ENCODE measurements at places on chromosomes 2 and 18.

GRCh38 chr2:231357048-231357447, 38.5 kb upstream of the B3GNT7 start:
- DNase-seq = no peak

DNA sequence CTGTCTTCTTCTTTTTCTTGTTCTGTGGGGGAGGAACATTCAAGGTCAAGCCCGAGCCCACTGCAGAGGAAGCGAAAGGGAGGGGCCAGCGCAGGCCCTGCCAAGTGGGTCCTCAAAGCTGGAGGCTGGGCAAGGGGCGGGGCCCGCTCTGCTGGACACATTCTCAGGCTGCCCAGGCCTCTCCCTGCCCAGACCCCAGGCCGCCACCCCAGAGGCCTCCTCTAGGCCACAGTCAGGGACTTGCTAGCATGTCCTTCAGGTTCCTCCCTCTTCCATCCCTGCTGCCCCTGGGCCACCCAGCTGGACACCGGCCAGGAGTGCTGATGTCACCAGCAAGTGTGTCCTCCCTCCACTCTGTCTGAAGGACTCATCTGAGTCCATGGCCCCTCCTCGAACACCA, 44.1 kb downstream of the KIF1A start:
- DNase-seq = no peak

- DNase-seq = no peak
Observed at GRCh38 chr2:62424899-62425298, 81.1 kb downstream of the TMEM17 start.

DNA sequence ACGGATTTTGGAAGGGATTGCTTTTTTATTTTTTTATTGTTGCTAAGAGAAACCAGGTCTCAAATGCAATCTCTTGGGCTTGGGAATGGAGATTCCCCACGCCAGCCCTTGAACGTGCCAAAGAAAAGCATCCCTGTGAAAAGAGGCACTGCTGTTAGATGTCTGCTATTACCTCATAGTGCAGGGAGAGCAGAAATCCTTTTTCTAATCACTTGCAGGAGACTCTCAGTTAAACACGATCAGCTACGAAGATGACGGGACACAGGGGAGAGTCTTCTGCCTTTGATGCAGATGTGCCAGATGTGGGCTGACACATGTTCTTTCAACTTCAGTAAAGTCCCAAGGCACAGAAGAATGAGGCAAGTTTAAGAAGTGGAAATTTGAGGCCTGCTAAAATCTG, 381.6 kb upstream of the TRIB2 start:
- DNase-seq = no peak

GRCh38 chr2:191049728-191050639, 36.0 kb upstream of the STAT1 start:
- DNase-seq = peak; percentile 33

DNA sequence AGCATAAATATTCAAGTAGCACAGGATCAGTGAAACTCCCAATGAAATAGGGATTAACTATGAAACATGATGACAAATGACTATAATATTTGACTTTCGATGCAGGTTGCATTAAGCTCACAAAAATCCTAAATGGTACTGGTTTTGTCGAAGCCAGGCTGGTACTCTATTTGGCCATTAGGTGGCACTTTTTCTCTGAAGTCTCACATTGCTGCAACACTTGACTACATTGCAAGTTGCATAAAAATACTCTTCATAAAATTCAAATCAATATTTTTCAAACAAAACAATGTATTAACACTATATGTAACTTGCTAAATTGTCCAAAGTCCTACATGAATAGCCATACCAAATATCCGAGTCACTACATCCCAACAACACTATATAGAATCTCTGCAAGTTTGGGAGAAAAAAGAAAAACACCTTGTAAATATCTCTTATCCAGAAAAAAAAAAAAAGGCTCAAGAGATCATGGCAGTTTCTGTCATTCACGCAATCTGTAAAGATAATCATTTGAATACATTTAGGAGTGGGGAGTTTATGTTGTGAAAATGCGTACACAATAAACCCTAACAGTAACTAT, 9.5 kb downstream of the RTTN start:
- DNase-seq = no peak

DNA sequence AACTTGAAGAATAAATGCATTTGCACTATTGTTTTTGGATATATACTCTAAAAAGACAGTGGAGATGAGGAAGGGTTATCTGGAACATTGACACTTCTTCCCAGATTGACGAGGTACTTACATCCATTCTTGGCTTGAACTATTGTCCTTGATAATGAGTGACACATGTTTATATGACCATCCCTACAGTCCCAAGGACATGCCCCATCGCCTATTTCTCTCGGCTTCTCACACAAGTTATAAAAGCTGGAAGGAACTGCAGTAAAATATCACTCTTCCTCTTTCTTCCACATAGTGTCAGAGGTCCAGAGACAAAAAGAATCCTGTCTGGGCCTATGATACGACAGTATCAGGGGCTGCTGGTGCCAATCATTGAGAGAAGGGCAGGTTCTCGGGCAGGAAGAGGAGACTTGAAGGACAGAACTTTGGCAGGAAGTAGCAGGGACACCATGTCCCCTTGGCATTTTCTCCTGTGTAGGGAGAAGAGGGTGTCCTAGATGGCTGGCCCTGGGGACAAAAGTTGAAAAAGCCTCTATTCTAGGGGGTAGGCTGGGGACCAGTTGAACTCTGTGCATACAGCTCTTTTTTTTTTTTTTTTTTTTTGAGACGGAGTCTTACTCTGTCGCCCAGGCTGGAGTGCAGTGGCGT, 5.8 kb upstream of the CABLES1 start:
- no peak for DNase-seq

DNA sequence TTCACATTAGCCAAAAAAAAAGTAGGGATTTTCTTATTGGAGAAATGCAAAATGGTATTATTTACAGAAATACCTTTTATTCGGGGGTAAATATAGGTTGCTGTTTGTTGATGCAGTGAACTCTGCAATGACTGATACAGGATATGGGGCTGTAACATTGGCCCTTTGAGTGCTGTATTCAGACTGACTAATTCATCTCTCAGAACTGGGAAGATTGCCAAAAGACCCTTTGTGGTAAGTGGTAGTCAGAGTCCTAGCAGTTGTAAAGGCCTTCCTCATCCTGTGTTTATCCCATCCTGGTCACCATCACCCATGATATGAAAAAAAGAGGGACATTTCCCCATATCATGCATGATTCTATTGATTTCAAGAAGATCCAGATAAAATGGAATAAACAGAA, 14.0 kb upstream of the DCC start:
- no peak for DNase-seq

GRCh38 chr18:48868468-48869466, 82.0 kb downstream of the SMAD7 start:
- no peak for DNase-seq

GRCh38 chr2:15521641-15522181, 39.4 kb downstream of the NBAS start:
- peak; percentile 4 for DNase-seq

DNA sequence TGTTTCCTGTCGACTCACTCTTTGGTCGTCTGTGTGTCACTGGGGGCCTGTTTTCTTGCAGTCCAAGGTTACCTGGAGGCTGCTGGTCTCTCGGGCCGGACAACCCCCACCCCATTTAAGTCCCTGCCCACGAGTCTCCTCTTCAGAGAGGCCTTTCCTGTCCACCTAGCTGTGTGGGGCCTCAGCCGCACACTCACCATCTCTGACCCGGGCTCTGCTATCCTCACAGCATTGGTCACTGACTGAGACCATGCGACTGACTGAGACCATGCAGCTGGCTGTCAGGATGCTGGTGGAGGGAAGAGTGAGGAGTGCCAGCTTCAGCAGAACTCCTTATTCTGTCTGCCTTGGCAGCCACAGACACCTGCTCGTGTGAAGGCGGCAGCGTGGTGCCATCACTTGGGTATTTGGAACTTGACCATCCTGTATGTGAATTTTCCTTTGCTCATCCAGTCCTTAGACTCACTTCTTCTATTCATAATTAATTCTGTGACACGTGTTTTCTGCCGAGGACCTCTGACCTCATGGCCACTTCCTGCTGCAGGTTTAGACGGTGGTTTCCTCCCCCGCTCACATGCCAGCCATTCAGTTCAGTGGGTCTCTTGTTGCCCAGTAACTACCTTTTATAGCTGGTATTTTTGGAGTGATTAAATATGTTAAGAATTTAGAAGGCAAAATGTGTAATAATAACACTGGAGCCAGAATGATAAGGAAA, 47.5 kb upstream of the ASB1 start:
- no peak for DNase-seq

- no peak for DNase-seq
Observed at GRCh38 chr2:120228503-120228902, 5.3 kb upstream of the TMEM185B start.

DNA sequence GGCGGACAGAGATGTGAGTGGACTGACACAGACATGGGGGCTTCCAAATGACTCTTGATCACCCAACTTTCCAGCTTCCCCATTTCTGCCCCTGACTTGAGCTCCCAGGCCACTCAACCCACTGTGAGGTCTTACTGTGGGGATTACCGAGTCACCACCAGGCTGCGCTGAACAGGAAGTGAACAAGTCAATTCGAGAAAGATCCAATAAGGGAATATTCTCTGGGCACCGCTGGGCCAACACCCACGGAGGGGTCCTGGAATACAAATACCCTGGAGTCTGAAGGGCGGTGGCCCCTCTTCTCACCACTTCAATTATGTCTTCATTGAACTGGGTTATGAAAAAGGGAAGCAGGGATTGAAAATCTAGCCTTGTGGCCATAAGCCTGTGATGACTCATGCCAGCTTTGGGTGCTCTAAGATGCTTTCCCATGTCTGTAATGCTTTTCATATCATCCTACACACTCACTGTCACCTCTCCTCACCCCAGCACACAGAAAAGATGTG, 37.7 kb downstream of the BCL11A start:
- DNase-seq = no peak

DNA sequence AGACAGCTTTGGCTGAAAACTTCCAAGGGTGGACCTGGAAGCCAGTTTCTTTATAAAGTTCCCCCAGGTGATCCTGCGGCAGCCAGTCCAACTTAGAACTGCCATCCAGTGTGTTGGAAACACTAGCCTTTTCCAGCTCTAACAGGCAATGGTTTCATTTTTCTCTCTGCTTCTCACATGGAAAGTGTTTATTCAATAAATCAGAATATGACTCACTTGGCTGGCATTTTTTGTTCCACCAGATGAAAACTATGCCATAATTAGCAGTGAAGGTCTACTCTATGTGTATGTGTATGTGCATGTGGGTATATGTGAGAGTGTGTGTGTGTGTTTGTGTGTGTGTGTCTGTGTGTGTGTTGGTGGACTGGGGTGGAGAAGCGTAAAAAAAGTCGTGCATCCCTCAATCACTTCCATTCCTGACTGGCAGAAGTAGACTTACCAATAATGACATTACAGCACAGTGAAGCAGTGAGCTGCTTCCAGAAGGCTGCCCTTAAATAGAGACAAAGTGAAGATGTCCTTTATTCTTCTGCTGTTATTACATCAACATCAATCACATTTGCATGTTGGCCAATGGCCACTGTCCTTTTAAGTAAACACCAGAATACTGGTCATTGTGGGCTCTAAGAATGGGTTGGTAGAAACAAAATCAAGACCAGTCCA, 90.9 kb upstream of the SETBP1 start:
- DNase-seq = no peak

DNA sequence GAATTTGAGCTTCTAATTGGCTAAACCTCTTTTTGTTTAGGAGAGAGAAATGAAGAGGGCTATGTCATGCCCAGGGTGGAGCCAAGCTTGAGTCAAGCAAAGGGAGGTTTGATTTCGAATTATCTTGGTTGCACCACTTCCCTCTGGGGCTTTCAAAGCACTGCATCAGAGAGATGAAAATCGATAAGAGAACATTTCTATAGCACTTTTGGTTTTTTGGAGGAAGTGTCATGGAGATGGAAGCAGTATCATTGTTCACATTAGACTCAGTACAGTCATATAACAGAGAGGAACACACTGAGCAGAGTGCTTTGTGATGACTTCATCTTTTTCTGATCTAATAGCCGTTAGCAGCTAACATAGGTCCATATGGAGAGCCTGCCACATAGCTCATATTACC, 120.3 kb upstream of the UXS1 start:
- no peak for DNase-seq

- DNase-seq = no peak
Observed at GRCh38 chr18:74152857-74153256, 4.5 kb downstream of the TIMM21 start.

DNA sequence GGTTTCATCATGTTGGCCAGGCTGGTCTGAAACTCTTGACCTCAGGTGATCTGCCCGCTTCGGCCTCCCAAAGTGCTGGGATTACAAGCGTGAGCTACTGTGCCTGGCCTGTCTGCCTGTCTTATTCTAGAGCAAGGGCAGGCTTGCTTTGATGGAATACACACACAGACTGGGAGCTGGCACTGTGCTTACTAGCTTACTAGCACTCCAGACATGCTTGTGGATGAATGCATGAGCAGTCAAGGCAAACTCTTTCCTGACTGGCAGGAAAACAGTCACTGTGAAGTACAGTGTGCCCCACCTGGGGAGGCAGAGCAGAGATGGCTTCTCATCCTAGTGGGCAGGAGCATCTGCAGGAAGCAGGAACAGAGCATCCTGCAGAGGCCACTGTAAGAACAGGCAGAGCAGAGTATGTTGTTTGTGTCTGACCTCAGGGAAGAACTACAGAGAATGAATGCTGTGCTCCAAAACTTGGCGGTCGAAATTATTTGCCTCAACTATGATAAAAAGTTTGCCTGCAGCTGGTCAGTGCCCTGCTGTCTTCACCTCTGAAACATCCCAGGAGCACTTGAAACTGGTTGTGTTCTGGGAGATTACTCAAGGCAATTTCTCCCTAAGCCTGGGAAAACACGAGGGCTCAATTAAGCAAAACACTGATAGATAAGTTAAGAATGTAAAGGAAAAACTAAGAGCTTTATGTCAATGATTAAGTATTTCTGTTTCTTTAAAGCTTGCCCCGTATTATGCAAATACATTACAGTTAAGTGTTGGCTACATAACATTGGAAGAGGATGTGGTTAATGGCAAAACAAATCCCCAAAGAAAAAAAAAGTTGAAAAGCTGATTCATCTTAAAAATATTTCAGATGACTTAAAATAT, 102.4 kb downstream of the VAPA start:
- DNase-seq = no peak

DNA sequence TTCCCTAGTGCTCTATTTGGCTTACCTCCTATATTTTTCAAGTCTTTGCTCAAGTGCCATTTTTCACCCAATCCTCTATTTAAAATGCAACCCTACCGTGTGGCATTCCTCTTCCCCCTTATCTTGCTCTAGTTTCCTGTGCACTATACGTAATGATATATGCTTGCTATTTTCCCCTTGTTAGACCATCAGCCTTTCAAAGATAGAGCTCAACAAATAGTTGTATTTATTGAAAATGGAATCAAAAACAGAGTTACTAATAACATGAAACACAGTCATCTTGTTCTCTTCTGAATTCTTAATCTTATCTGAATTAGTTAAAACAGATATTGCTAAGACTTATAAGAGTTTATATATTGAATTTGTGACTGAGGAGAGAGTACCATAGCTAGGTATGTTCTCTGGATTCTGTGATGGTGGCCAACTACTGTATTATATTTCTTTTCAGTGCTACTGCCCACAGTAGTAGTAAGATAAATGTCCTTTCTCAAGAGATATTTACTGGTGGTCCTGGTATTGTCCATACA, 55.3 kb downstream of the CAB39 start:
- no peak for DNase-seq

GRCh38 chr2:128468186-128468920, 149.7 kb upstream of the HS6ST1 start:
- no peak for DNase-seq

GRCh38 chr2:212979799-212980198, 171.6 kb downstream of the IKZF2 start:
- no peak for DNase-seq
